HuH-7.5 (cell line): ENCODE measurements at places on chromosomes 11 and 22.

- DNase-seq: no peak
Observed at GRCh38 chr11:41978945-41979344, 519.5 kb upstream of the LRRC4C start.

DNA sequence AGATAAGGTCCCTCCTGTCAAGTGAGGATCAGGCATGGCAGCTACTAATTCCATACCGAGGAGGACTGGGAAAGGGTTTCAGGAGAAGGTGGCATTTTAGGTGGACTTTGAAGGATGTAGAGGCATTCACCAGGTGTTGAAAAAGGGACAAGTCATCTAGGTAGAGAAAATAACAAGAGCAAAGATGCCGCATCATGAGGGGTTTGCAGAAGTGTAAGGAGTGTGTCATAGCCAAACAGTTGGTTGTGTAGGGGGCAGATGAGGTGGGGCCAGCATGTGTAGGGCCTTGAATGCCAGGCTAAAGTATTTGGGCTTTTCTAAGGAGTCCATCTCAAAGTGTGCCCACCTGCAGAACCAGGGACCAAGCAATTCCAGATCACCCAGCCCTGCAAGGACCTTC lies 11.6 kb upstream of the LRRC32 start:
- DNase-seq: no peak

DNA sequence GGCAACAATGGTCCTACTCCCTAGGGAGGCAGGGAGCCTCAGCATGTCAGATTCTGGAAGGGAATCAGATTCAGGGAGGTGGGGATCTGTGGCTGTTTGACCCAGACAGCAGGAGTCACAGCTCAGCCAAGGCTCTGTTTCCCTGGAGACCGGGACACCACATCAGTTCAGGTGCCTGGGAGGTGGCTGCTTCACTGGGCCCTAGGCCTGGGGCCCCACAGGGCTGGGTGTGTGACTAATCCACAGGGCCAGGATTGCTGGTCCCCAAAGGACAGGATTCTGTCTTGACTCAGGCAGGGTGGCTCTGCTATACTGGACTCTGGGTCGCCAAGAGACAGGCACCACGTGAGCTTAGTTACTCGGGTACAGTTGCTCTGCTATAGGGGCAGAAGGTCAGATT lies 3.5 kb upstream of the OR5AN1 start:
- no peak for DNase-seq

- DNase-seq: no peak
Observed at GRCh38 chr11:65803797-65804492, 17.1 kb downstream of the OVOL1 start.

DNA sequence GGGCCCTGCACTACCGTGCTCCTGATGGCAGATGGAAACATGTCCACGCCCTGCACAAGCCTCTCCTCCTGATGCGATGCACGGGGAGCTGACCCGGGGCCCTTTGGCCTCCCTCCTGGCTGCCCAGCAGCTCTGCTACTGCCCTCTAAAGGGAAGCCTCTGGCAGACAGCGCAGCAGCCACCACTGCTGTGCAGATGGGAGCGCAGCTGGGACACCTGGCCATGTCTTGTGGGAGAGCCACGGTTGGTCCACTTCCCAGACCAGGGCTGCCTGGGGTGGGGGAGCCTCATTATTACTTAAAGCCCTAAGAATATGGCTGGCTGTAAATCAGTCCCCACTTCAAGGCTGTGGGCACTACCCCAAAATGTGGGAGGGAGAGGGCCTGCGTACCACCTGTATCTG lies 38.3 kb downstream of the TBX1 start:
- no peak for DNase-seq

GRCh38 chr11:69969890-69970784 lies 108.0 kb upstream of the ANO1 start:
- DNase-seq: peak; percentile 97

GRCh38 chr22:44615602-44616180 lies 86.3 kb upstream of the PRR5 start:
- DNase-seq: no peak

GRCh38 chr11:117068303-117068860 lies 29.8 kb downstream of the SIK3 start:
- DNase-seq: no peak

GRCh38 chr11:64036087-64037026 lies 626 bp downstream of the FLRT1 start:
- no peak for DNase-seq

DNA sequence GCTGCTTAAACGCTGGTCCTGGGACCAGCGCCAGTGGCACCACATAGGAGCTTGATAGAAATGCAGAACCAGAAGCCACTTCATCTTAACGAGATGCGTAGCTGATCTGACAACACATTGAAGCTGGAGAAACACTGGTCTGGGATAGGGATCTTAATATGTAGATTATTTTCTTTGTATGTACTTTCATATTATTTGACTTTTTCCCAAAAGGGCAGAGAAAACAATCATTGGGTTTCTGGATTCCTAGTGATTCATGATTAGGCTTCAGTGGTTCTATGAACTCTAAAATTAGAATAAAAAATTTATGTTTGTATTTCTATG lies 12.3 kb downstream of the MPEG1 start:
- DNase-seq: no peak

GRCh38 chr11:84290647-84291046 lies 1004.5 kb upstream of the CCDC90B start:
- no peak for DNase-seq

- no peak for DNase-seq
Observed at GRCh38 chr11:44629732-44630345, 64.4 kb downstream of the CD82 start.

DNA sequence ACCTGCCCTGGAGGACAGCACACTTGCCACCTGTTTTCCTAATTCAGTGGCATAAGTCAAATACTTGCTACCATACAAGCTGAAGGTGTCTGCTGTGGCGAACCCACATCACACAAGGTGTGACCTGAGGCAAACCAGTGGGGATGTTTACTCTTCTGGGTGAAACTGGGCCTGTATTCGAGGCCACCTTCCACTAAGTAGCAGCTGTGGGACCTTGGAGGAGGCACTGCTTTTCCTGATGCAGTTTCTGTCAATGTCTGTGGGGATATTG lies 927.4 kb downstream of the BRD1 start:
- DNase-seq: no peak

GRCh38 chr11:122707901-122708300 lies 52.4 kb downstream of the UBASH3B start:
- DNase-seq: no peak

- DNase-seq: no peak
Observed at GRCh38 chr11:134818516-134818915, 406.5 kb upstream of the B3GAT1 start.

- no peak for DNase-seq
Observed at GRCh38 chr11:86688398-86689179, 16.2 kb upstream of the ME3 start.

- no peak for DNase-seq
Observed at GRCh38 chr11:21631991-21632390, 560.9 kb upstream of the ANO5 start.

GRCh38 chr11:73914284-73914683 lies 36.5 kb upstream of the DNAJB13 start:
- no peak for DNase-seq

GRCh38 chr11:91984033-91984584 lies 240.5 kb upstream of the FAT3 start:
- no peak for DNase-seq

- DNase-seq: no peak
Observed at GRCh38 chr22:36682811-36683210, 20.7 kb downstream of the CACNG2 start.

GRCh38 chr11:46296059-46296527 lies 18.6 kb downstream of the CREB3L1 start:
- DNase-seq: no peak

DNA sequence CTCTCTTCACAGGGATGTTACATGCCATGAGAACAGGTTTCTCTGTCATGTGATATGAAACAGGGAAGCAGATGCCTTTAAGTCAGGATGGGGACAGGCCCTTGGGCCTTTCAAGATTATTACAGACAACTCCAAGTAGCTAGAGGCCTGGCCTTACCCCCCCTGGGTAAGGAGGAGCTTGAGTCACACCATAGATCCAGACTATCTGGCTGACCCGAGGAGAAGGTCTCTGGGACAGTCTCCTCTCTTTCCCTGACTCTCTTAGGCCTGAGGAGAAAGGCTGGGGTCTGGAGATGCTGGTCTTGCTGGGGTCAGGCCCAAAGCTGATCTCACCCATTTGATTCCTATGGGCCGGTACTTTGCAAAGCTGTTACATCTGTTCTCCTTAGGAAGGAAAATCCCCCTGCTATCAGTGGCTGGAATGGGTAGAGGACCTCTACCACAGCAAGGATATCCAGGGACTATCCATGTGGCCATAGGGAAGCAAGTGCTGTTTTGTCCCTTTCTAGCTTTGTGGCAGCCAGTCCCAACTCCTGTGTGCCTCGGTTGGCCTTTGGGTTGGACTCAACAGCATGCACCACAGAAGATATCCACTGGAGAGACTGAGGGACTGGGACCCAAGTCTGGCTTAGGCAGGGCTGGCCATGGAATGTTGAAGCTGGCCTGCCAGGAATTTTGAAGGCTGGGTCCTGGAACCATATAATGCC lies 25.2 kb downstream of the RELT start:
- no peak for DNase-seq

GRCh38 chr11:121763526-121763925 lies 310.8 kb upstream of the SORL1-AS1 start:
- DNase-seq: no peak

DNA sequence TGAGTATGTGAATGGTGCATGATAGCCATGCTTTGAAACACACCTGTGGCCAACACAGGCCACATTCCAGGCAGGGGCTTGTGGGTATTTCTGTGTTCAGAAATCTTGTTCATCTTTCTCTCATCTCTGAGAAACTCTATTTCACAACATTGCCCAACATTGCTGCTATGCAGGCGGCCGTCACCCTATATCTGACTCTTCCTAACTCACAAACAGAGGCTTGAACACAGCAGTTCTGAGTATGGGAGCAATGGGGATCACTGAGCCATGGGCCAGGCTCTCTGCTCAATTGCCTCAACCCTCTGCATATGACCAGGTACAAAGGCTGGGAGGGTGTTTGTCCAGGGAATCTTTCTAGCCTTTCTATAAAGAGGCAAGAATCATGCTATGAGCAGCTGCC lies 259.9 kb downstream of the BUD13 start:
- no peak for DNase-seq

DNA sequence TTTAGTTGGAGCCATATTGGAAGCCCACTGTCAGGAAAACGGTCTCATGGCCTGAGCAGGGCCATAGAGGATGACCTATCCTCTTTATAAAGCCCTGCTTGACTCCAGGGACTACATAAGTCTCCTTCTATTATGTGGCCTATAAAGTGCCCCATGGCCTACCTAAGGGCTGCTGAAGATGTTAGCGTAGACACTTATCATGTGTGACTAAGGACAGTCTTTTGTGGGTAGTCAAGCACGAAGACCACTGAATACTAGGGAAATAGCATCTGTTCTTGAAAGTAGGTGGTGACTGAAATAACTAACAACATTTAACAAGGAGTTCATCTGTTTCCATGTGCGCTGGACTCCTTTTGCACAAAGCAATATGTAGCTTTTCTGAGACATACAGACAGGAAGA lies 117.1 kb downstream of the SWAP70 start:
- no peak for DNase-seq

GRCh38 chr11:10243896-10244575 lies 50.0 kb downstream of the SBF2 start:
- DNase-seq: no peak

GRCh38 chr11:117826190-117826570 lies 1.6 kb upstream of the FXYD2 start:
- no peak for DNase-seq

GRCh38 chr11:13782390-13783075 lies 114.1 kb downstream of the FAR1 start:
- DNase-seq: no peak

DNA sequence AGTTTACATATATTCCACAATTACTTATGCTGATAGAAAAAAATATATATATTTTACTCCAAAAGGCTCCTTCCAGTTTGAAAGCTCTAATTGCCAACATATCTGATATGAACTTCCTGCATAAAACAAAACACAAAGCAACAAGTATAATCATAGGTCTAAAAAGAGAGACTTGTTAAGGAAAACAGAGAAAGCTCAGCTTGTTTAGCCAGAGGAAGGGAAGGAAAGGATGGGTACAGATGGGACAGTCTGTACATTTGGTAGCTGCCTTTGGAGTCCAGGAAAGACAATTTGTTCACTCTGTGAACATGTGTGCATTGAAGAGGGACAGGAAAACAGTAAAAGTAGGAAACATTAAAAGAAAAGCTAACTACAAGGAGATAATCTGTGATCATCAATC lies 45.7 kb upstream of the AKIP1 start:
- no peak for DNase-seq

GRCh38 chr11:103359216-103359615 lies 250.0 kb downstream of the DYNC2H1 start:
- no peak for DNase-seq

DNA sequence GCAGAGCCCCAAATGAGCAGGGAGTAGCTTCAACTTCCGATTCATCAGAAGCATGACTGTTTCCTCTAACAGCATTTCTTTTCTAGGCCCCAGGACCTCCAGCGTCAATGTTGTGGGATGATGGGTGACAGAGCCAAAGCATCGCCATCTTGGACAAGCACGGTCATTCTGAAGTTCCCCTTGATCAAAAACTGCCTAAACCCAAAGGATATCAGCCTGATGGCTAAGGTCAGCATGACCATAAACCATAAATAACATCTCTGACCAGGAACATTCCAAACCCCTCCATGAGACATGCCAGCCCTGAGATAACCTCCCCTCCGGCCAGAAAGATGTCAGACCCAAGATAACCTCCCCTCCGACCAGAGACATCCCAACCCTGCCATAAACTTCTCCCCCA lies 28.8 kb upstream of the TREH start:
- DNase-seq: no peak

DNA sequence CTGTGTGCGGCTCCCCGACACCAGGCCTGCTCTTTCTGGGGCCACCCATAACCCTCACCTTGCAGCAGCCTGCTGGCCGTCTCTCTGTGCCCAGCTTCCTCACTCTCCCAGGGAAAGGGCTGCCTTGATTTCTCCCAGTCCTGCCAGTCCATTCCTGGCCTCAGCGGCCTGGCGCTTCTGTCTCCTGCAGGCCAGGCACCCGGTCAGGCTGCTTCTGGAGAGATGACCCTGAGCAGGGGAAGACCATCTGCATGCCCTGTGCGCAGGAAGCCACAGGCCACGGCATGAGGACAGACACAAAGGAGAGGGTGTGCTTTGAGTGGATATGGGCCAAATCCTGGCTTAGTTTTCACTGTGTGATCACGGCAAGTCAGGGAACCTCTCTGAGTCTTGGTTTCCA lies 86.2 kb downstream of the TSPAN18 start:
- no peak for DNase-seq

DNA sequence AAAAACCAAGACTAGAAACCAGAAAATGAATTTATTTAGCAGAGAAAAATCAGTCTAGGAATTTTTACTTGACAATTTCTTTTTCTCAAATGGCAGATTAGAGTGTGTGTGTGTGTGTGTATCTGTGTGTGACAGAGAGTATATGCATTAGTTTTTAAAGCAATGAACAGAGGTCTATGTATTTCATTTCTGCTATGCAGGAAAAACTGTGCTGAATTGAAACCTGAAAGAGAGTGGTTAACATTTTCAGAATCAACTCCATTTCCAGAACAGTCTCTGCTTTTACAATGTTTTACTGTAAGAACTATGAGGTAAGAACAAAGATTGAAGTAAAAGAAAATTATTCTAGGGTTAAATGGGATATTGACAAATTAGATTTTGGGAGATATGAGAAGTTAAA lies 114.8 kb downstream of the GRM5 start:
- no peak for DNase-seq
